CD8-positive, alpha-beta memory T cell (primary cell): ENCODE measurements at places on chromosomes 7 and 10. TPM values are rescaled to one million over a fixed set of nuclear protein-coding genes. Genes with fewer than 3 reads are reported as not detected.
A peak's percentile ranks its signal among the peaks of the same experiment; 100 is the strongest.

LAMTOR4 gene
- total RNA-seq = 130 TPM

SLC39A12 gene
- total RNA-seq = not detected

SORBS1 gene
- 1.7 TPM for total RNA-seq

DKK1 gene
- total RNA-seq = not detected

DNA sequence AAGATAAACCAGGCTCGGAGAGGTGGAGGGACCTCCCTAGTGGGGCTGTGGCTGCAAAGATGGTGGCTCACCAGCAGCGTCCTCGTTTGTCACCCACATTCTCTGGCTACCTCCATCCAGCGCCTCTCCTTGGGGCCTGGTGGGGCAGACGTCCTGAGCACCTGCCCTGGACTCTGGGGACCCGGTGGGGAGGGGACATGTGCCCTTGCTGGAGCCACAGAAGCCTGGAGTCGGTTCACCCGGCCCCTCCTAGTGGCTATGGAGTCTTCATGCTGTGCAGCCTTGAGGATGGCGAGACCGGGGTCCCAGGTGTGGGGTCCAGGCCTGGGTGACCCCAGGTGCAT is 14.5 kb downstream of the TTYH3 start:
- peaks cover 15% of the 10 kb centered on the region for H3K4me1 ChIP-seq
- DNase-seq = no peak
- H3K36me3 ChIP-seq = no peaks in the 10 kb centered on the region
- no peaks in the 10 kb centered on the region for H3K27me3 ChIP-seq
- no peak overlapping the region for H3K27ac ChIP-seq
- no peak overlapping the region for H3K4me3 ChIP-seq

- H3K36me3 ChIP-seq = no peaks in the 10 kb centered on the region
- H3K4me3 ChIP-seq = no peak overlapping the region
- no peak for DNase-seq
- no peaks in the 10 kb centered on the region for H3K4me1 ChIP-seq
- no peak overlapping the region for H3K27ac ChIP-seq
- H3K27me3 ChIP-seq = peaks cover 5% of the 10 kb centered on the region
Measured at GRCh38 chr7:43104874-43105520, 7.5 kb upstream of the HECW1 start.

DNA sequence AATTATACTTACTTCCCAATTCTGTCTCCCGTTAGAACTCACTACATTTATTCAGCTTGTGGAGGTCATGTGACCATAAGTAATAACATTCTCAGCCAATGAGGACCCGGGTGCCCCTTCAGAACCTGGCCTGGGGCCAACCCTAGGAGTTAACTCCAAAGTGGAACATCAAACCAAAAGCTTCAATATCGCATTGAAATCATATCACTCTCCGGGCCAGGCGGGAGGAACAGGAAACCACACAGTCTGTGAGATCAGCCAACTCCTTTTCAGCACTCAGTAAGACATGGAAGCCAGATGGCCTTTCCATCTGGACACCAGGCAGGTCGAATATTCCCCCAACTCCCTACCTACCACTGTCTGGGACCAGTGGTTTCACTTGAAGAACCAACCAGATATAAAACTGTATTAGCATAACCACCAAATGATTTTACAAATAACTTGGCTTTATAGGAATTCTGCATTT is 5.5 kb downstream of the CREB3L2 start:
- H3K36me3 ChIP-seq = no peaks in the 10 kb centered on the region
- no peak overlapping the region for H3K4me3 ChIP-seq
- H3K27ac ChIP-seq = peak overlapping the region; percentile 22
- no peak for DNase-seq
- peaks cover 40% of the 10 kb centered on the region for H3K4me1 ChIP-seq
- no peaks in the 10 kb centered on the region for H3K27me3 ChIP-seq

- no peaks in the 10 kb centered on the region for H3K27me3 ChIP-seq
- H3K4me3 ChIP-seq = no peak overlapping the region
- no peaks in the 10 kb centered on the region for H3K36me3 ChIP-seq
Measured at GRCh38 chr10:73556855-73557254, 34.3 kb downstream of the USP54 start.
